ENCODE measurements at places on chromosomes 2 and 18.

DNA sequence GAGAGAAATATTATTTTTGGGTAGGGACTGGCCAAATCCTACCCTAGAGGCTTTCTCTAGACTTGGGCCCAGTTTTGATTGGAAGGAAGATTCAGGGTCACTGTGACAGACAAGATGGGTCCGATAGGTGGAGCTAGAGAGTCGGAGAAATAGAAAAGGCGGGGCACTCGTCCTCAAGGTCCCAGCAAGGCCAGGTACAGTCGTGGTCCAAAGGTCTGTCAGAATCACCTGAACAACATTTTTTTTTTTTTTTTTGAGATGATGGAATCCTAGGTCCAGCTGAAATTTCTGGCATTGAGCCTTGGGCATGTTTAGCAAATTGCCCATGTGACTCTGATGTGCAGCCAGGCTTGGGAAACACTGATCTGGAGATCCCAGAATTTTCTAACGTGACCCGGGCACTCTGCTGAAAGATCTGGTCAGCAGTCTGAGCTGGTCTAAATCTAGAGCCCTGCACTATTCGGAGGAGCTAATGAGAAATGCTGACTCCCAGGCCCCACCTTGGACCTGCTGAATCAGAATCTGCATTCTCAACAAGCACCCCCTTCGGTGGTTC lies 23.0 kb upstream of the NTSR2 start:
- DNase-seq = peak; percentile 80

GRCh38 chr2:207688597-207688996 lies 22.8 kb upstream of the CCNYL1 start:
- no peak for DNase-seq

DNA sequence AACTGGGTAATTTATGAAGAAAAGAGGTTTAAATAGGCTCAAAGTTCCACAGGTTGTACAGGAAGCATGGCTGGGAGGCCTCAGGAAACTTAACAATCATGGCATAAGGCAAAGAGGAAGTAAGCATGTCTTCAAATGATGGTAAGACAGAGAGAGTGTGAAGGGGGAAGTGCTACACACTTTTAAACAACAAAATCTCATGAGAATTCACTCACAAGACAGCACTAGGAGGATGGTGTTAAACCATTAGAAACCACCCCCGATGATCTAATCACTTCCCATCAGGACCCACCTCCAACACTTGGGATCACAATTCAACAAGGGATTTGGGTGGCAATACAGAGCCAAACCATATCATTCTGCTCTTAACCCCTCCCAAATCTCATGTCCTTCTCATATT lies 34.9 kb downstream of the CFAP210 start:
- no peak for DNase-seq

- DNase-seq = no peak
Observed at GRCh38 chr18:61333271-61333745, at the start of gene CDH20. Gene CDH20, plus strand, starts transcription at chr18:61333430.

GRCh38 chr2:37321029-37321682 lies 3.5 kb downstream of the PRKD3 start:
- no peak for DNase-seq

DNA sequence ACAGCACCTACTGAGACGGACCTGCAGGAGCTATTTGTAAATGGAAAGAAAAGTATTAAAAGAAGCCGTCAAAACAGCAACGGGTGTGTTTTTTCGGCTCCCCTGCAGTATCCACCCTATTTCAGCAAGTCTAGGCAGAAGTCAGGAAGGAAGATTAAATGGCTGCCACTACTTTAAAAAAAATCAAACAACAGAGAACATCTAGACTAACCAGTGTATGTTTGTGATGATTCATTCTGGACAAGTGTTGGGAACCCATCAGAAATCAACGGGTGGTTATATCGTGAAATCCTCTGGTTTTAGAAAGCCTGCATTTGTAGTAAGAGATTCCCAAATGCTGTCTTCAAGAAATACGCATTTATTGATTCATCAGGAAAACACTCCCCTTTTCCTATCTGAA lies 9.0 kb downstream of the PMAIP1 start:
- no peak for DNase-seq

DNA sequence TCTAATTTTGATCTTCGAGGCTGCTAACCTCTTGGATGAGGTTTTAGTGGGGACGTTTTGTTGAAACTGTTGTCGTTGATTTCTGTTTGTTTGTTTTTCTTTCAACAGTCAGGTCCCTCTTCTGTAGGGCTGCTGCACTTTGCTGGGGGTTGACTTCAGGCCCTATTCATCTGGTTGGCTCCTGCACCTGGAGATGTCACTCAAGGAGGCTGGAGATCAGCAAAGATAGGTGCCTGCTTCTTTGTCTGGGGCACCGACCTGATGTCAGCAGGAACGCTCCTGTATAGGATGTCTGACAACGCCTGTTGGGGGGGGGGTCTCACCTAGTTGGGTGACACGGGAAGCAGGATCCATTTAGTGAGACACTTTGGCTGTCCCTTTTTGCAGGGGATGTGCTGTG lies 915.6 kb upstream of the CHAC2 start:
- no peak for DNase-seq

GRCh38 chr2:217978536-217979150 lies 24.2 kb downstream of the TNS1 start:
- no peak for DNase-seq

DNA sequence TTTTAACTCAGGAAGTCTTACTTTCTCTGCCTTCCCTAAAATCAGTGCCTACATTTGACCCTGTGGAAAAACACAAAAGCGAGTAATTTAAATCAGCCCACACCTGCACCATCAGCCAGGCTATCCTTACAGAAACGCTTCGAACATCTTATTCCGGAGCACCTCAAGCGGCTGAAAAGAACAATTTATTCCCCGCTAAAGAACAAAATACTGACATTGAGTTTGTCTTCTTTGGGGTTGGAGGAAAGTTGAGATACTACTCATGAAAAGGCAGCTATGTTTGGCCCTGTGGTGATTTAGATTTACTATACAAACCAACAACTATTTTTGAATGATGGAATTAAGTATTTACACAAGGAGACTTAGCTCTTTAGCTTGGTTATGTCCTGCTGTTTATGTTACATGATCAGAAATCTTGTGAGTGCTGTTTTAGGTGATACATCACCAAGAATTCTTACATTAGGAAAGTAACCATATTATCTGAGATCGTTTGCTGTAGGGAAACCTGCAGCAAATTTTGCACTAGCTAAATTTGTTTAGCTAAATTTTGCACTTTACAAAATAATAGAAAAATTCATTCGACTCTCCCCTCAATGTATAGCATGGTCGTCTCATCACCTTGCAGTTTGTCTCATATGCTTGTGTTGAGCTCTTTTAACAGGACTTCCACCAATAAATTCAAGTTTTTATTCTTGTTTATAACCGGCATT lies 158.8 kb upstream of the SIX2 start:
- DNase-seq = no peak
